A549 treated with RU486 at 1 μM for 4 hours (cell line): ENCODE measurements at places on chromosomes 11 and 22. TPM values are rescaled to one million over a fixed set of nuclear protein-coding genes. Genes with fewer than 3 reads are reported as not detected.

SMTNL1 gene
- not detected in 5 replicates for total RNA-seq

INPP5J gene
- total RNA-seq = 0.51 to 0.77 TPM (median 0.65 TPM) in 5 replicates

HBE1 gene
- 0.25 TPM in 1 of 5 replicates, not detected in the others for total RNA-seq

POU2AF2 gene
- total RNA-seq = not detected in 5 replicates
